Forelimb muscle (tissue), 1 donor: ENCODE measurements at places on chromosomes 2 and 18. TPM values are rescaled to one million over a fixed set of nuclear protein-coding genes. Genes with fewer than 3 reads are reported as not detected.

VIT gene
- polyA plus RNA-seq: 4.5 TPM

SCN9A gene
- 3.5 TPM for polyA plus RNA-seq

ANKRD30B gene
- 0.06 TPM for polyA plus RNA-seq

MTCL1 gene
- 33.0 TPM for polyA plus RNA-seq

DPP10 gene
- 0.32 TPM for polyA plus RNA-seq

QPCT gene
- polyA plus RNA-seq: 8.9 TPM

SATB2 gene
- polyA plus RNA-seq: 2.4 TPM

PID1 gene
- 25.2 TPM for polyA plus RNA-seq
